ENCODE measurements at places on chromosomes 12 and 14.

GRCh38 chr12:75890141-75890540 is 141.4 kb downstream of the PHLDA1 start:
- no peak for DNase-seq

GRCh38 chr12:76782526-76782925 is 18.6 kb downstream of the ZDHHC17 start:
- DNase-seq = no peak

DNA sequence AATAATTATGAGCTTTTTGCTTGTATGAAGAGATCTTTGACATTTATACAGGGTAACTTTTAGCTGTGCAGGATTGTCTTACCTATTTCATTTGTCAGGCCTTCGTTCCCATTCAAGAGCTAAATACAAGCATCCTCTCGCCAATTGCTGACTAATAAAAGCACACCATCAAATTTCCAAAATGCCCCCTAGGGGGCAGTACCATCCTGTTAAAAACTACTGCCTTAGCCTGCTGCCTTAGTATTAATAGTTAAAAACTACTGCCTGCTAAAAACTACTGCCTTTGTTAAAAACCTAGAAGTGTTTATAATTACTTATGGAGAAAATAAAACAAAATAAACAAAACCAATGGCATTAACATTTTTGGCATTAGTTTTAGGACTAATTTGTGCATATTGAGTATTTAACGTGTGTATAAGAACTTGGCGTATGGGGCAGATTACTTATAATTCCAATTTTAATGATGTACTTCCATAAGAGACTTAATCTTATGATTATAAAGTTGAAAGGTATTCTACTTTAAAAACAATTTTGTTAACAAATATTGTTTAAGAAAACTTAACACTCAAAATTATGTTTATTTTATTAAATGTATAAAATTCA is 3.0 kb upstream of the IFI27L2 start:
- peak; percentile 72 for DNase-seq

GRCh38 chr12:92237262-92237661 is 91.6 kb upstream of the BTG1 start:
- DNase-seq = no peak

- peak; percentile 21 for DNase-seq
Observed at GRCh38 chr14:36105401-36105800, 71.1 kb downstream of the PTCSC3 start.

GRCh38 chr14:93954900-93955849 is 21.2 kb downstream of the ASB2 start:
- DNase-seq = no peak

DNA sequence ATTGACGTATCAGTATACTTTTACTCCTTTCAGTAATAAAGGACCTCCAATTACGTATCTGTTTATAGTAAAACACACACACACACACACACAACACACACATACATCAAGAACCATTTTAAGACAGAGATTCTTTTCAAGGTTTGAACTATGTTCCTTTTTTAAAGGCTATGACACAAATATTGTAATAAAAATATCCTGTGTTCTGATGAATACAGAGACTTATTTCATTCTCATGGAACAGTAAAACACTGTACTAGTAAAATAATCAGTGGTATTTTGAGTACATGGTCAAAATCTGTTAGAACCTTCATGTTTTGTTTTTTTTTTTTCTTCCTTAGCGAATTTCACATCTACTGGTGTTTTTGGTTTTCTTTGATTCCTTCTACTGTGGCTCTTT is 7.6 kb downstream of the FLRT2 start:
- no peak for DNase-seq

DNA sequence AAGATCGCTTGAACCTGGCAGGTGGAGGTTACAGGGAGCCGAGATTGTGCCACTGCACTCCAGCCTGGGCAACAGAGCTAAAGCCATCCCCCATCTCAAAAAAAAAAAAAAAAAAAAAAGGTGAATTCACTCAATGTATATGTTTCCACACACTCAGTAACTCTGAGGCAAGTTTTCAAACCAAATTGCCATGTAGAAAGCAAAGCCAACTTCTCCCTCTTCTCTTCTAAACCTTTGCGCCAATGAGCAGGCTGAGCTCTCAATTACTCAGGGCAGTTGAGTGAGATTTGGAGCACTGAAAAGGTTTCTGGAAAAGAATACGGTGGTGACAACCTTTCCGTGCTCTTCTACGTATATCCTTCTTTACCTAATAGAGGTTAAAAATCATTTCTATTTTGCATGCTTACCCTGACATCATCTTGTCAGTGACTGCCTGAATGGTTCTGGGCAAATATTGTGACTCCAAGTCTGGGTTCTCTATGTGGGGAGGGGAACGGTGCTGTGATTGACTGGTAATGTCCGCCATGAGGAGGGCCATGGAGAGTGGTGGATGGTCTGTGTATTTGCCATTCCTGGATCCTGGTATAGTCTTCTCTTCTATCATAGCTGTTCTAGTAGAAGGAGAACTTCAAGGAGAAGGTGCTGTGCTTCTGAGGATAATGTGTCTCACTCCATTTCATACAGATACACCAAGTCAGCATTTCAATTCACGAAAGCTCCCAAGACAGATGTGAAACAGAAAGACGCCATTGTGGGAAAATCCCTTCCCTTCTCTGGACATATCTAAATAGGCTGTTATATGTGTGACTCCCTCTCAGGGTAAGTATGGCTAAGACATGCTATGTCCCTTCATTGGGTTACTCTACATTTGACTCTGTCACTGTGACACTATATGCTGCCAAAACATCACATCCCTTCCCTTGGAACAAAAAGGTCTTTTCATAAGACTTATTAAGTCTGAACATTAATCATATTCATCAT is 46.2 kb upstream of the MED13L start:
- DNase-seq = no peak

DNA sequence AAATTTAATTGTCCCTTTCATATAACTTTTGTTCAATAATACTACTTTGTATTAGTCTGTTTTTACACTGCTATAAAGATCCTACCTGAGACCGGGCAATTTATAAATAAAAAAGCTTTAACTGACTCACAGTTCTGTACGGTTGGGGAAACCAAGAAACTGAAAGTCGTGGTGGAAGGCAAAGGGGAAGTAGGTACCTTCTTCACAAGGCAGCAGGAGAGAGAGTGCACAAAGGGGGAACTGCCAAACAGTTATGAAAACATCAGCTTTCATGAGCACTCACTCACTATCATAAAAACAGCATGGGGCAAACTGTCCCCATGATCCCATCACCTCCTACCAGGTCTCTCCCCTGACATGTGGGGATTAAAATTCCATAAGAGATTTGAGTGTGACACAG is 1069.0 kb downstream of the FSCB start:
- no peak for DNase-seq

DNA sequence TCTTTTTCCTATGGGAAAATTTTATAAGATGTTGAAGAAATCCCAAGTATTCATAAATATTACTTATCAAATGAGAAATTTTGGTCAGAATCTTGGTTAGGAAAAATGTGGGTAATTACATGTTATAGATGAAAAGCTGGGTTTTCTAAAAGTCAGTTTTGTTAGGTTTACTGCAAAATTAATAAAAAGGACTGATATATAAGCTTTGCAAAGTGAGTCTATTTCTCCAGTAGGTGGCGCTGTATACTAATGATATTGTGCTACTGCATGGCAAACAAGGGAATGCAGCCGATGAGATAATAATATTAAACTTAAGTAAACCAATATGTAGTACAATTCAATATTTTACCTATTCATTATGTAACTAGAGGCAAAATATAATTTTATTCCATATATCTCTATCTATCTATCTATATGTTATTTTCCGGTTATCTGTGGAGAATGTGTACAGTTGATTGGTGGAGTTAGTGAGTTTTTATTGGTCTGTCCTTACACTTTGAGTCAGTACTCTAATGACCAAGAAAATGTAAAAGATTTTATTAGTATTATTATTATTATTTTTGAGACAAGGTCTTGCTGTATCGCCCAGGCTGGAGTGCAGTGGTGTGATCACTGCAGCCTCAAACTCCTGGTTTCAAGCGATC is 32.9 kb downstream of the MIPOL1 start:
- peak; percentile 75 for DNase-seq

- DNase-seq = no peak
Observed at GRCh38 chr14:69848903-69849391, 30.3 kb upstream of the SMOC1 start.

- no peak for DNase-seq
Observed at GRCh38 chr12:116202940-116203339, 74.6 kb downstream of the MED13L start.

- DNase-seq = no peak
Observed at GRCh38 chr12:12881151-12881909, 10.0 kb upstream of the GPRC5A start.

DNA sequence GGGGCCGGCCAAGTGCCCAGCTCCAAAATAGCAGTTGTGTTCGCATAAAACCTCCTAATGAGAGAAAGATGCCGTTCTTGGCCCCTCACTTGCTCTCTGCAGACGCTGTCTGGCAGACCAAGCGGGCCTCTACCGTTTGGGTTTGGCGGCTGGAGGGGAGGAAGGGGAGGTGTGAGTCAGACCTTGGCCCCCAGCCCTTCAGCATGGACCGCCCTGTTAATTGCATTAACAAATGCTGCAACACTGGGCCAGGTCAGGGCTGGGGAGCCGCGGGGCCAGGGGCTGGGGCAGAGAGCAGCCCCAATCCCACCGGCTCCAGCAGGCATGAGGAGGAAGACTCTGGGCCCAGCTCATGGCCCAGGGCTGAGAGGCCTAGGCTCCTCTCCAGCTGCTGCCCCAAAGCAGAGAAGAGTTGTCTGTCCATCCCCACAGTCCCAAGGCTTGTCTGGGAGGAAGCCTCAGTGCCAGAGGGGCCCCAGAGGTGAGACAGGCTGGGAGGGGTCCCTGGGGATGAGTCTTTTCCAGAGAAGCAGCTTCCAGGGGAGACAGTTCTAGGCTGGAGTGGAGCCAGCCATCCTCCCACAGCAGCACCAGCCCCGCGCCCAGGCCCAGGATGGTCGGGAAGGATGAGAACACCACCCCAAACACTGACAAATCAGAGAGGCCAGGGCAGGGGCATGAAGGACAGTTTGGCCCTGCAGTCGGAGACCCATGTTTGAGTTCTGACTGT is 16.9 kb downstream of the LTBP2 start:
- no peak for DNase-seq

GRCh38 chr12:6322969-6323339 is 12.5 kb downstream of the PLEKHG6 start:
- no peak for DNase-seq

DNA sequence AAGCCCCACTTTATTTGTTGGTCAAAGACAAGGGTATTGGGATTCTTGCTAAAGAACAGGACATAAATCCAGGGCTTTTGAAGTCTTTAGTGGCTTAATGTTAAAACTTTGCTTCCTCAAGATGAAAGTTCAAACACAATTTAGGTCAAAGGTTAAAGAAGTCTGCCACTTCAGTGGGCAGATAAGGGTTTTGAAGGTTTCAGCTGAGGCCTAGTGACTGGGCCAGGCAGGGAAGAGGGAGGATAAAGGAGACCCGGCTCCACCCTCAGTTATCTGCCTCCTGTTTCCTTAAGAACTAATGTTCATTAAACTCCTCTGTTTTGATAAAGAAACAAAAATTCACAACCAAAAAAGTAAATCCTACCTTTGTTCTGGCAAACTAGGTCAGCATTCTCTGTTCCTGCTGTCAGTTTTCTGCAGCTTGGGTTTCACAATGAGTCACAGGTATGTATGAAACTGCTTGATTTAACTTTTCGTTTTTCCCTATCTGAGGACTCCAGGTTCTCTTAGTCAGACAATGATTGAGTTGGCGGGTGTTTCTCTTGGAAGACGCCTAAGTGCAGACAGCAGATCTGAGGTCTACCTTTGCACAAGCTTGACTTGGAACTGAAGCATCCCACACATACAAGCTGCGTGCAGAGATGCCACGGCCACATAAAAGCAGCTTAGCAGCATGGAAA is 208.3 kb downstream of the EXOC5 start:
- no peak for DNase-seq

- DNase-seq = no peak
Observed at GRCh38 chr12:5914387-5915149, 30.5 kb downstream of the ANO2 start.

DNA sequence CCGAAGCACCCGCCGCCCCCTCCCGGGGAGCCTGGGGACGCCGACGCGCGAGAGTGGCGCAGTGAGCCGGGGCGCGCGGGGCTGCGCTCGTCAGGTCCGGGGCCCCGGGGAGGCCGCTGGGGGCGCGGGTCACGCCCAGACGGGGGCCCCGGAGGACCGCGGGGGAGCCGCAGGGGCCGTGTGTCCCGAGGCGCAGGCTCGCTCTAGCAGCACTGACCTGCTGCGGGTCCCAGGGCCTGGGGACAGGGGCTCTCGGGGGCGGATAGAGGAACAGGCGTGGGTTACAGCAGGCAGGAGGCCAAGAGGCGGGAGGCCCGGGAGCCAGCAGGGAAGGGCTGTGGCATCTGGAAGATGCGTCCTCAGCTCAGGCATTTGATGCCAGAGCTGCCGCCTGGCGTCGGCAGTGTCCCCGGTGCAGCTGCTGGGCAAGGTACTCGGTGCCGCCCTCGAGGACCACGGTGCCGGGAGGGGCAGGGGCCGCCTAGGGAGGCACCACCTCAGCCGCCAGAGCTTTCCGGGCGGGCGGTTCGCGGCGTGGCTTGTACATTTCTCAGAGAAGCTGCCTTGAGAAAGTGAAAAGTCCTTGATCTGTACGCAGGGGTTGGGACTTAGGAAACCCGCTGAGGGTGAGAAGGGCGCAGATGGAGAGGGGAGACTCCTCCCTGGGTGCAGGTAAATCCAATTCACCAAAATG is 1.2 kb downstream of the WNT5B start:
- DNase-seq = peak; percentile 68

DNA sequence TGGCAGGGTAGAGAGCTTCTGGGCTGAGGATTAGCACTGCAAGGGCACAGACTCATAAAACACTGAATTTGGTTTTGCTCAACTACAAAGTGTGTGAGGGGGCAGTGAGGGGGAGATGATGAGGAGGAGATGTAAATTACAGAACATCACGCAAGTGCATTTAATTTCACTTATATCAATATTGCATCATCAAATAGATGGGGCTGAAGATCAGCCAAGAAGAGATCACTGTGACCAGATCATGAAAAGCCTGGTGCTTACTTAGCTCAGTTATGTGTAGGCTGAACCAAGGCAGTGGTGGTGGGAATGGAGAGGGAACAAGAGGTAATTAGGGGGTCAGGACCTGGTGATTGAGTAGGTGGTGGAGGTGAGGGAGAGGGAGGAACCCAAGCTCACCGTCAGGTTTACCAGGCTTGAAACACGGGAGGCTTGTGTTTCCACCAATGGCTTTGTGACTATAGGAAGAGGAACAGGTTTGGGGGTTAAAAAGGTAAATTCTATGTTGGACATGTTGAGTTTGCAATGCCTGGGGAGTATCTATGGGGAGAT is 11.3 kb downstream of the FOS start:
- no peak for DNase-seq

Measured in COR-L47 (cell line).